ENCODE measurements at places on chromosomes 1 and 21. TPM values are rescaled to one million over a fixed set of nuclear protein-coding genes. Genes with fewer than 3 reads are reported as not detected.

The CDK18 gene
- total RNA-seq = 0.96 TPM

The PDPN gene
- not detected for total RNA-seq

The ADGRL2 gene
- 7.8 TPM for total RNA-seq

The HFM1 gene
- 0.06 TPM for total RNA-seq

The AADACL4 gene
- not detected for total RNA-seq

The HP1BP3 gene
- total RNA-seq = 115 TPM

The TEDDM1 gene
- total RNA-seq = not detected

The MROH9 gene
- not detected for total RNA-seq

The CA6 gene
- total RNA-seq = not detected

The REN gene
- total RNA-seq = not detected

The KTI12 gene
- total RNA-seq = 18.3 TPM

The CHI3L1 gene
- not detected for total RNA-seq

The RSPH1 gene
- 0.68 TPM for total RNA-seq

The DIO1 gene
- total RNA-seq = not detected

Measured in A549 treated with Mapracorat at 1 μM for 4 hours (cell line).